ENCODE measurements at places on chromosomes 16 and 17.

GRCh38 chr16:56269281-56269680 is 78.0 kb downstream of the GNAO1 start:
- DNase-seq = no peak

- DNase-seq = no peak
Measured at GRCh38 chr16:7888411-7888810, 555.8 kb downstream of the RBFOX1 start.

DNA sequence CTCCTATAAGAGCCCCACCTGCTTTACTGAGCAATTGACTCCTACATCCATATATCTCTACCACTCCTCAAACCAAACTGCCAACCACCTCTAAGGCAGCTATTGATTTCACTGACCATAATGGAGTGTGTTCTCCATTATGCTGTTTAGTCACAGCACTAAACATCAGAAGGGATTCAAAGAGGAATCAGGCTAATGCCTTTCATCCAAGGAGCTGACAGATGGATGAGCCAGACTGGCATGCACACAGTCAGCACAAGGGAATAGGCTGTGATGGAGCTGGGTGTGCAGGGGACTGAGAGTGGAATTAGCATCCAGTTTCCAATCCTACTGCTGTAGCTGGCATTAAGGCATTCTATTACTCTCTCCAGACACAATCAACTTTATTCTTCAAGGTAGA is 88.7 kb upstream of the CCL2 start:
- DNase-seq = no peak

DNA sequence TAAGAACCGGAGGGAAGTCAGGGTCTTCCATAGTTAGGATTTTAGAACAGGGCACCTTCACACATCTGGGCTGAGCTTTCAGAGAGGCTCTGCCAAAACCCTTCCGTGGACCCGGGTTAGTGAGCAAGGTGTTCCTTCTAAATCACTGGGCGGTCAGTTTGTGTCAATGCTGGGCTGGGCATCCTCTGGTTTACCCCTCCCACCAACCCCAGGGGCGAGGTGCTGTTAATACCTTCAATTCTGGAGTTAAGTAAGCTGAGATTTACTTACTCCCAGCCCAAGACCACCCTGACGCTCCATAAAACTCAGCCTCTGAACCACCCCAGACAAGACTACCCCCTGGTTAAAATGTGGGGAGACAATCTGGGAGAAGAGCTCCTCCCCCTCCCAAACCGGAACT is 1.0 kb downstream of the TMEM92 start:
- no peak for DNase-seq

DNA sequence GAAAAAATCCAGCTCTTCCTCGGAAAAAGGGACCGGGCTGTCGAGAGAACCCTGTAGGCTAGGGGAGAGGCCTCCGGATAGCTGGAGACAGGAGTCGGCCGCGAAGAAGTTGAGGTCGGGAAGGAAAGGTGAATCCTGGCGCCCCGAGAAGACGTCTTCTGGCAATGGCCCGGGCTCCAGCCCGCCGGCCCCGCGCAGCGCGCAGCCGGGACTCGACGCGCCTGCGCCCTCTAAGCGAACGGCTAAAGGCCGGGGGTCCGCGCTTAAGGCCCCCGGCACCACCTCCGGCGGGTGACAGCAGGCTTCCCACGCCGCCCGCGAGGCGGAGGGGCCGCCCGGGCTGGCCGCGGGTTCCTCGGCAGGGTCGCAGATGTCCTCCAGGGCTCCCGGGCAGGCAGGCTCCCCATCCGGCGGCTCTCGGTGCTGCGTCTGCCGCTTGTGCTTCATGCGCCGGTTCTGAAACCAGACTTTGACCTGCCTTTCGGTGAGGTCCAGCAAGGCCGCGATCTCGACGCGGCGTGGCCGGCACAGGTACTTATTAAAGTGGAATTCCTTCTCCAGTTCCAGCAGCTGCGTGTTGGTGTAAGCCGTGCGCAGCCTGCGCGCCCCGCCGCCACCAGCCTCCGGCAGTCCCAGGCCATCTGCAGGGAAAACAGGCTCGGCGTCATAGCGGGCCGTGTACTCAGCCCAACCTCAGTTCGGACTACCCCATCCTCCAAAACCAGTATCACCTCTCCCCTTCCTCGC is 1.6 kb downstream of the HOXB2 start:
- no peak for DNase-seq

GRCh38 chr17:79304884-79305283 is 230.3 kb downstream of the ENGASE start:
- no peak for DNase-seq

- DNase-seq = no peak
Measured at GRCh38 chr17:15236281-15237105, 28.6 kb downstream of the PMP22 start.

GRCh38 chr17:65231086-65231485 is 93.9 kb downstream of the RGS9 start:
- no peak for DNase-seq
